ENCODE measurements at places on chromosomes 7 and 10.

DNA sequence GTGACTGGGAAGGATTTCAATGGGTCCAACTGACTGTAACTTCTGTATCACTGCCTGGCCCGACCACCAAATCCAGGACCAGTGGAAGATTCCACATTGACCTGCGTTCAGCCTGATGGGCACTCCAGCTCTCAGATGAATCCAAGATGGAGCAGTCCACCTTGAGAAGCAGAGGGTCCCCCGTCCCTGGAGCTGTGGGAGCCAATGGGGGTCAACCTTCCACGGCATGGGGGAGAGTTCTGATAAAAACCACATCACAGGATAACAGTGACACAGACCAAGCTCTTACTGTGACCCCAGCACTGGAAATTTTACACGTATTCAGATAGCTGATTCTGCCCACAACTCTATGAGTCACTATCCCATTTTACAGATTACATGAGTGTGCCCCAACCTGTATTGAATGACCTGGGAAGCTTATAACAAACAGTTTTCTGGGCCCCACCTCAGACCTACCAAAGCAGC is 11.2 kb downstream of the ZCCHC24 start:
- no peak for DNase-seq

DNA sequence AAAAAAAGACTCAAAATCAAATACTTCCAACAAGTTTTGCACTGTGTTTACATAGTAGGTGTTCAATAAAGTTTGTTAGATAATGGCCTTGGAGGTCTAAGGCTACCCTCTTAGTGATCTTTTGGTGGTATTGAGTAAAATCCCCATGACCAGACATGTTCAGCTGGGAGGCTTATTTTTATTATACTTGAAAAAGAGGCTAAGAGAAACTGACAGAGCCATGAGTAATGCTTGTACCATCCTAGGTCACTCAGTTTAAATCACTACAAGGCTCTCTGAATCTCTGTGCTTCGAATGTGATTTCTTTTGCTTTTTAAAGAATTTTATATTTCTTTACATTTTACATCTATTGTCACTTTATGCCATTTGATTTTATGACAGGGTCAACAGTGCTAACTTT is 90.5 kb downstream of the TWIST1 start:
- DNase-seq: no peak

GRCh38 chr10:91856637-91857036 is 52.6 kb downstream of the FGFBP3 start:
- no peak for DNase-seq

DNA sequence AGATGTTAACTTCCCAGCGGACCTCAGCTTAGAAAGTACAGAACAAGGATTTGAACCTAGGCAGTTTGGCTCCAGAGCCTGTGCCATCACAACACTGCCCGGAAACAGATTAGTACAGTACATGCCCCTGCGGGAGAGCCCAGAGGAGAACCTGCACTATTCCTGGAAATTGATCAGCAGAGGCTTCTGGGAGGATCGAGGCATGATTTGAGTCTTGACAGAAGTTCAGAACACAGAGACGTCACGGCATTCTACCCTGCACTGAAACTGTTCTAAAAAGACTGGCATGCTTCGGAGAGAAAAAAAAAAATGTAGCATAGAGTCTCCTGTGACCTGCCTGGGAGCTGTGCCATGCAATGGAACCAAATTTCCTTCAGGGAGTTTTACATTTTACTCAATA is 9.2 kb upstream of the IL6 start:
- DNase-seq: no peak

DNA sequence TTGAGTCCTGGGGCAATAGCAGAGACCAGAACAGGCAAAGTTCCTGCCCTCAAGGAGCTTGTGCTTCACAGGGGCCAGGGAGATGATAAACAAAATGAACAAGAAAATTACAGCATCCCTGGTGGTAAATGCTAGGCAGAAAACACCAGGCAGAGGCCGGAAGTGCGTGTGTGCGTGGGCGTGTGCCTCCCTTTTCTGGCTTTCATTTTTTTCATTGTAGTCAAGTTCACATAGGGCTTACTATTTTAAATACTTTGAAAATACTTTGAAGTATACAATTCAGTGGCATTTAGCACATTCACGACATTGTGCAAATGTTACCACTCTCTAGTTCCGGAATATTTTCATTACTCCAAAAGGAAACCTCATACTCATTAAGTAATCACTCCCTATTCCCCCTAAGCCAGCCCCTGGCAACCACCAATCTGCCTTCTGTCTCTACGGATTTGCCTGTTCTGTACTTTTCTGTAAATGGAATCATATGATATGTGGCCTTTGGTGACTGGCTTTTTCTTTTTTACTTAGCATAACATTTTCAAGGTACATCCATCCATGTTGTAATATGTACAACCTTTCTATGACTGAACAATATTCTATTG is 88.1 kb upstream of the PDCD4 start:
- peak; percentile 58 for DNase-seq

- no peak for DNase-seq
Measured at GRCh38 chr7:170551-171363, 21.6 kb upstream of the FAM20C start.

- DNase-seq: no peak
Measured at GRCh38 chr10:14020037-14020664, 310.6 kb downstream of the FRMD4A start.

DNA sequence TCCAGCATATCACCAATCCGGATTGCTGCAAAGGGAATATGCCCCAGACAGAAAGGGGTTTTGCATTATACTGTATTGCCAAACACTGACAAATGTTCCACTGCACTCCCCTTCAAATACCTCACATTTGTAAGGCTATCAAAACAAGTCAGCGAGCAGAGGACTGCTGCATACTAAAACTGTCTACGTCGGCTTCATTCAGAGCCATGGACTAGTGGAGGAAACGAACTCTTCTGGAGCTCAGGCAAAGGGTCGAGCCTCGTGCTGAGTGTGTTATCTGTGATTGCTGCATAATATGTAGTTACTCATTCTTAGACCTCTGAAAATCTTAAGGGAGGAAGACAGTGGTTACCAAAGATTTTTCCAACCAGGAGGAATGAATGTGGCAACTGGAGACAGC is 200.2 kb downstream of the DYNC1I1 start:
- DNase-seq: no peak

GRCh38 chr7:33671531-33672262 is 233.6 kb upstream of the BMPER start:
- DNase-seq: no peak

GRCh38 chr7:40850017-40850416 is 715.2 kb downstream of the SUGCT start:
- DNase-seq: no peak

DNA sequence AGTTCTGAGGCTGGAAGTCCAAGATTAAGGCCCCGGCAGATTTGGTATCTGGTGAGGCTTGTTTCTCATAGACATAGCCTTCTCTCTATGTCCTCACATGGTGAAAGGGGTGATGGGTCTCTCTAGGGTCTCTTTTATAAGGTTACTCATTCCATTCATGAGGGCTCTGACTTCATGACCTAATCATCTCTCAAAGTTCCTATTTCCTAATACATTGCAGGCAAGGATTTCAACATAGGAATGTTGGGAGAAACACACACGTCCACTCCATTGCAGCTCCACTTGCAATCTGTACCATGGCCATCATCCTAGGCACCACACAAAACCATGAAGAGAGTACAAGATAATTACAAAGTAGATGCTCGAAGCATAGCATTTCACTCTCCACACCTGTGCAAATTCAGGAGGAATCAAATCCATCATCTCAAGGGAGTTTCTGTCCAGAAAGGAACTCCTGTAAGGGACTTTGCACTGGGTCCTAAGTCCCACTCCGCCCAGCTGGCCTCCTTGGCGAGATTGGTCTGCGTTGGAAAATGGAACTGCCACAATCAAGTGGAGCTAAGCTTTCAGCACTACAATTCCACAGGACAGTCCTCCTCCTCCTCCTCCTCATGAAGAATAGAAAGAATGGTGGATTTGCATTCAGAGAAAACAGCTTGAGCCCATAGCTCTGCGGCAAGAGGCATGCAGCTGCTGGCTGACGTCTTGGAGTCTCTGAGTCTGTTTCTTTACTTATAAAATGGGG is 8.8 kb downstream of the DDC start:
- DNase-seq: no peak

DNA sequence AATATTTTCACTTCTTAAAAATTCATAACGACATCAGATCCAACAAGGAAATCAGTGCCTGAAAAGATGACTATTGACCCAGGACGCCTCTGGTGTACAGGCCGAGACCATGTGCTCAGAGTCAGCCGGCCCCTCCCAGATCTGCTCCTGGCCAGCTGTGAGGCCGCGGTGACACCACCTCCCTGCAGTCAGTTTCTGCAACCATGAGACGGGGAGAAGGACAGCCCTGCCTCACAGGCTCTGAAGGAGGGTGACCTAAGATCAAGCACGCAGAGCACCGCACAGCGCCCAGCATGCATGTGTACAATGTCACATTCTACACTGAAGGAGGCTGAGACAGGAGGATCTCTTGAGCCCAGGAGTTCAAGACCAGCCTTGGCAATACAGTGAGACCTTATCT is 2.6 kb upstream of the GPER1 start:
- no peak for DNase-seq

GRCh38 chr10:88232029-88232895 is 350.9 kb downstream of the RNLS start:
- no peak for DNase-seq

DNA sequence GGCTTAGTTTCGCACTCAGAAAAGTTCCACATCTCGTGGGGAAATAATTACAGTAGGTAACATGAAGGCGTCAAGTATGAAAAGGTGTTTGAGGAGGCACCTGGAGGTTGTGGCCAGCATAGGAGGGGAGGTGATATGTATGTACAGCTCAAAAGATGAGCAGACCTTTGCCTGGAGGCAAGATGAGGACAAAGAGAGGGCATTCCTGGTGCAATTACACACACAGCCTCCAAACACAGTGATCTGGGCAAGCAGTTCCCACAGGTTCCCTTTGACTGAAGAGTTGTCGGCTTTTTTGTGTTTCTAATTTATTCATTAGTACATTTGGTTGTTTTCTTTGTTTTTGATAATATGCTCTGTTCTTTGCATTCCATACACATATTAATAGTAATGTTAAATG is 46.9 kb downstream of the CDK14 start:
- no peak for DNase-seq

- DNase-seq: no peak
Measured at GRCh38 chr7:50735333-50735732, 47.4 kb downstream of the GRB10 start.

DNA sequence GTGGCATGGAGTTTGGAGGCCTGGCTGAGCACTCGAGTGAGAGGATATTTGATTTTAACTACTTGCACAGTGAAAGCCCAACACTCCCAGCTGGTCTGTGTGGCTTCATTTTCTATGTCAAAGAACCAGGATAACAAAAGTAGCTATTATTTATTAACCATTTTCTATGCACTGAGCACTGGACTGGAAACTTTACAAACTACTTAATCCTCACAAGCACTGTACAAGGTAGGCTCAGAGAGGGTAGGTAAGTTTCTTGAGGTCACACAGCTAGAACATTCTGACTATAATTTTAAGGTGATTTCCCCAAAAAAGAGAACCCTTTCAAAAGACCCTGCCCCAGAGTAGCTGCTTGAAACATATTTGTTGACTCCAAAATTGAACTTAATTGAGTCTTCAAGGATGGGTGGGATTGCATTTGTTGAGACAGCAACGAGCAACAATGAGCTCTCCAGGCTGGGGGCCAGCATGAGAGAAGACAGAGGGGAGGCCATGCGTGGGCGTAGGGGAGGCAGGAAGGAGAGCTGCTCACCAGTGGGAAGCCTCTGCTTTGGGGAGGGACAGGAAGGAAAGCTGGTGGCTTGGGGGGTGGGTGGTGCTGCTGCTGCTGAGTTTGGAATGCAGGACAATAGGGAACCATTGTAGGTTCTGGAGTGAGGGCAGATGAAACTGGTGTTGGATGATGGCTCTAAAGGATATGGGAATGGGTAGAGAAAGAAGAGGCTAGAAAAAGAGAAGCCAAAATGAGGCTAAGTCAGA is 31.5 kb downstream of the FAM241B start:
- DNase-seq: no peak

- DNase-seq: no peak
Measured at GRCh38 chr10:25786161-25786560, 147.9 kb upstream of the MYO3A start.

DNA sequence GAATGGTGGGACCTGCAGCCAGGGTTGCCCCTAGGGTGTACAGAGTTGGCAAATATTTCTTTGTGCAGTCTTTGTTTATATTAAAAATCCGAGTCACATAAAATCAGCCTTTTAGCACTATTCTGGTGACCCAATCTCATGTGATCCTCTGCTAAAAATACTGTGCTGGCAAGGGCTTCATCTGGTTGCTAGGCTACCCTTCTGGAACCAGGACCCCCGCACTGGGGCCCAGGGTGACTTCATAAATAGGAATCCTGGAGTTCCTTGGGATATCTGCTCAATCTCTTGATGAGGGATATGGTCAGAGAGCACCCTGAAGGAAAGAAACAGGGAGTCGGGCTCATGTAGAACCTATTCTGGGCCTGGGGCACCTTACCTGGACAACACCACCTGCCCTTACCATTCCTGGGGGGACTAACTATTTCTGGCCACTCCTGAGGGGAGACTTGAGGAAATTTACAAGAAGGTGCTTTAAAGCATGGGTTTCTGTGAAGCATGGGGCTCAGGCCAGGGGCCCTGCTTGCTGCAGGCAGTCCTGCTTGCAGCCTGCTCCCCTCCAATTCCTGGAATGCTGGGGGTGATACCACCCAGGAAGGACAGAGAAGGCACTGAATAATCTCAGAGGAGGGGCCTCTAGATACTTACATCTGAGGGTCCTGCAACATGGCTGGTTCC is 44.7 kb downstream of the SH2D4B start:
- DNase-seq: no peak

DNA sequence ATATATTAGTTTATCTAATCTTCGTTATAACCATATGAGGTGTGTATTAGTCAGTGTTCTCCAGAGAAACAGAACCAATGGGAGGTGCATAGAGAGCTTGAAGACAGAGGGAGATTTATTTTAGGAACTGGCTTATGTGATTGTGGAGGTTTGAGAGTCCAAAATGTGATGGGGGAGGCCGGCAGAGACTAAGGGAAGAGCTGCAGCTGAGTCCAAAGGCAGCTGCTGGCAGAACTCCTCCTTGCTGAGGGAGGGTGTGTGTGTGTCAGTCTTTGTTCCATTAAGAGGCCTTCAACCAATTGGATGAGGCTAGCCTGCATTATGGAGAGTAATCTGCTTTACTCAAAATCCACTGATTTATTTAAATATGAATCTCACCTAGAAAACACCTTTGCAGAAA is 165.1 kb downstream of the SH3PXD2A start:
- no peak for DNase-seq

DNA sequence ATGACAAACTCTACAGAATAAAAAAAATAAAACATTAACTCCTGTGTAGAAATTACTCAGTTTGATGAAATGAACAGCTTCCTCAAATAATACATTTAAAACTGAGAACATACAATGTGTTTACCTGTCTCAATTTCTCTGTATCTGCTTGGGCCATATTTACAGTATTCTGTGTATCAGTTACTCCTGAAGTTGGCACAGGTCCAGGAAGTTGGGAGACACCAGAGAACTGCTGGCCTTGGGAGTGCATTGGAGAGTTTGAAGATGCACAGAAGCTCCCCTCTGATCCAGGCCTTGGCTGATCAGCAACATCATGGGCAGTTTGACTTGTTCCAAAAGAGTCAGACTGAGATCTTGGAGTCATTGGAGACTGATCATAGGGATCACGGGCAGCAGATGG is 155.1 kb downstream of the GALNT11 start:
- no peak for DNase-seq
